Right lobe of liver (tissue), 6 donors: ENCODE measurements at places on chromosomes 1 and 21.

DNA sequence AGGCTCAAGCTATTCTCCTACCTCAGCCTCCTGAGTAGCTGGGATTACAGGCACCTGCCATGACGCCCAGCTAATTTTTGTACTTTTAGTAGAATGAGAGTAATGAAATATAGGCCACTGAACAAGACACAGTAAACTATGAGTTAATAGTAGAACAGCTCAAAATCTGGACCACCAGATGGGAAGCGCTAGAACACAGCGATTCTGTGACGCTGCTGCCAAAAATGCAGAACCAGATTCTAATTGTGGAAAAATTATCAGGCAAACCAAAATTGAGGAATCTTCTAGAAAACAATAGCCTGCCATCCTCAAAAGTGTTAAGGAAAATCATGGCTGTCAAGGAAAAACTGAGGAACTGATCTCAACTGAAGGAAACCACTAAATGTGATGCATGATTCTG, 111.4 kb upstream of the TIAM1 start:
- DNase-seq = no peak
- H3K4me3 ChIP-seq = no peak overlapping the region

- H3K27me3 ChIP-seq = no peaks in the 10 kb centered on the region
- DNase-seq = no peak
- no peak overlapping the region for H3K27ac ChIP-seq
- no peaks in the 10 kb centered on the region for H3K4me1 ChIP-seq
- H3K36me3 ChIP-seq = no peaks in the 10 kb centered on the region
Observed at GRCh38 chr1:53461323-53462044, 2.3 kb downstream of the DMRTB1 start.

- H3K4me1 ChIP-seq = no peaks in the 10 kb centered on the region
- peak; percentile 70 for DNase-seq
- no peaks in the 10 kb centered on the region for H3K27me3 ChIP-seq
Observed at GRCh38 chr1:27548858-27549719, 54.9 kb downstream of the AHDC1 start.

DNA sequence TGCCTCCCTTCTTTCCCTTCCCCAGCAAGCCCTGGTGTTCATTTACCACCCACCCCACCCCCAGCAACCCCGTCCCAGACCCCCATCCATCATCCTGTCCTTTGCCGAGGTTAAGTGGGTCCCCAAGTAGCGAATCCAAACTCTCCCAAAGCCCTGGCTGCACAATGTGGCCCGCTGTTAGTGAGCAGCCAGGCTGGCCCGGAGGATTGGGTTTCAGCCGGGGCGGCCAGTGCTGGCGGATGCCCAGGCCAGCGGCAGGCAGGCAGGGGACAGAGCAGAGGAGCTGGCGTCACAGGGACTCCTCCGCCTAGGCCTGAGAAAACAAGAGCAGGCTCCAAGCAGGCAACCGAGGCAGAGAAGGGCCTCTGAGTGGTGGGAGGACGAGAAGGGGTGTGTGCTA, 61.4 kb downstream of the EPHB2 start:
- no peaks in the 10 kb centered on the region for H3K36me3 ChIP-seq
- no peaks in the 10 kb centered on the region for H3K27me3 ChIP-seq
- no peak for DNase-seq
- no peaks in the 10 kb centered on the region for H3K4me1 ChIP-seq

- no peaks in the 10 kb centered on the region for H3K4me1 ChIP-seq
- no peak overlapping the region for H3K4me3 ChIP-seq
- H3K27me3 ChIP-seq = no peaks in the 10 kb centered on the region
- no peak for DNase-seq
Observed at GRCh38 chr1:43716559-43717281, 9.4 kb downstream of the ST3GAL3 start.
